ENCODE measurements at places on chromosomes 5 and 9. TPM values are rescaled to one million over a fixed set of nuclear protein-coding genes. Genes with fewer than 3 reads are reported as not detected.
A peak's percentile ranks its signal among the peaks of the same experiment; 100 is the strongest.

ARHGEF37 gene
- total RNA-seq = 0.06 TPM

ANP32B gene
- total RNA-seq = 257 TPM

MYOT gene
- total RNA-seq = not detected

GBGT1 gene
- total RNA-seq = 2.8 TPM

GPX8 gene
- total RNA-seq = not detected

PCYOX1L gene
- total RNA-seq = 11.9 TPM

PLAA gene
- 23.7 TPM for total RNA-seq

HSPA4 gene
- 190 TPM for total RNA-seq

LCP2 gene
- total RNA-seq = 202 TPM

FOXD4 gene
- 0.24 TPM for total RNA-seq

MEIKIN gene
- total RNA-seq = not detected

FLT4 gene
- 0.56 TPM for total RNA-seq

SIGMAR1 gene
- total RNA-seq = 75.3 TPM

DNA sequence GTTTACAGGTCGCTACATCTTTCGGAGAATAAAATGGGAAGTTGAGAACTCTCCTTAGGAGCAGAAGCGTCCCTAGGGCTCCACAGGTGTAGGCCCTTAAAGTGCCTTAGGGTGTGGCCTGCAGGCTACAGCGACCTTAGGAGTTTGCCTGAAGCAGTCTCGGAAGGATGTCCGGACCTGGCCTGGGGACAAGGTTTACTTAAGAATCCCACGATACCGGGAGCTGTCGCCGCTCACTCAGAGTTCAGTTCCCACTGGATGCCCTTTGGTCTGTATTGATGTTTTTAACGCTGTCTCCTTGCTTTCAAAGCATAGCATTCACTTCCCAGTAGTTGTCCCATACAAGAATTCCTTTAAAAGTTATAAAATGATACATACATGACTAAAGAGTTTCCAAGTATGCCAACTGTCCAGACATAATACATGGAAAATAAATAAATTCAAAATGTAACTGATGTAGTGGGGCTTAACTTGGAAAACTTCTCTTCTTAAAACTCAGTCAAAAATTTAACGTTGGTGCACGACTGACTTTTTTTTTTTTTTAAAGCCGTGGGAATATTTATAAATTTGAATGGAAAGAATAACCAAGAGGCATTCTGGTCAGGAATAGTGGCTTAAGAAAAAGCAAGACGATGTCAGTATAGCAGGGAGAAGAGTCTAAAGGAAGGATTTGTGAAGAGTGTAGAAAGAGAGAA lies 848 bp downstream of the RAD50 start:
- ATAC-seq = peak; percentile 61

- ATAC-seq = no peak
Measured at GRCh38 chr5:96629774-96630173, 32.4 kb upstream of the CAST start.

DNA sequence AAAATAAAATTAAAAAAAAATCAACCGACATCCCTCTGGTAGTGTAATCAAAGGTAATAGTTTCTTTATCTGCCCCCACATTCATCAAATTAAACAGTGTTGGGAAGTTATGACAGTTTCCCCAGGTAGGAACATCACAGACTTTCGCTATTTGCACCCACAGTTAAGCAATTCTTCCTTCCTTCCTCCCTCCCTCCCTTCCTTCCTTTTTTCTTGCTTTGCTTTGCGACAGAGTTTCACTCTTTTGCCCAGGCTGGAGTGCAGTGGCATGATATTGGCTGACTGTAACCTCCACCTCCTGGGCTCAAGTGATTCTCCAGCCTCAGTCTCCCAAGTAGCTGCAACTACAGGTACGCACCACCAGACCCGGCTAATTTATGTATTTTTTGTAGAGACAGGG lies 10.8 kb upstream of the BICD2 start:
- ATAC-seq = no peak

GRCh38 chr5:154949781-154950180 lies 8.9 kb downstream of the MRPL22 start:
- ATAC-seq = no peak

GRCh38 chr5:92907938-92908606 lies 672.9 kb downstream of the NR2F1-AS1 start:
- no peak for ATAC-seq

DNA sequence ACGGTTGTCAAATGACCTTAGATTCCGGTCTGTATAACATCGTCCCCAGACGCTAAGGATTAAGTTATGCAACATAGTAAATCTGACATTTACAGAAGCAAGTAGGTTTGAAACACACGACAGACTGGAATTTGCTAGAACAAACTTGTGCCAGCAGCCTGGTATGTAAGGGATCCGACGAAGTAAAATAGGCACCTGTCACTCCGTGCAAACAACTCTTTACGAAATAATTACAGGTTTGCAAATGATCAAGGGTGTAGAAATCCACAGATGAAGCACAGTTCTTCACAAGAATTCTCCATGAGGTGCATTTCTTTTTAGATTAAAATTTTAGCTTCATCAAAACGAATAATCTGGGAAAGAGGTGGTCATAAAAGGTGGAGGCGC lies 508 bp downstream of the MOCS2 start:
- peak; percentile 3 for ATAC-seq

DNA sequence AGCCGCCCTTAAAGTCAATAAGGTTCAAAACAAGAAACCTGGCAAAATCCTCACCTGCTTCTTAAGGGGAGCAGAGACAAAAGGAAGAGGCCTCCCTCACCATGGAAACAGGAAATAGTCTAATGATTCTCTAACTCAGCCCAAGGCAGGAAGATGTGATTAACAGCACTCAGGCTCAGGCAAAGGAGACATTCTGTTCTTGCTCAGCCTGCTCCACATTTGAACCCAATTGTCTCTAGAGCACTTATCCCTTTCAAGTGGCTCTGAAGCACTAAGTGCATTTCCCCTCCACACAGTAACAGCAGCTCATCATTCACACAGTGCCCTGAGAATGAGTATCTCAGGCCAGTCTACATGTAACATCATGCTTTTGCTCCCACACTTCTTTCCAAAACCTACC lies 72.3 kb downstream of the NIPSNAP3B start:
- ATAC-seq = peak; percentile 29

- no peak for ATAC-seq
Measured at GRCh38 chr5:119332208-119332607, 23.6 kb upstream of the TNFAIP8 start.

DNA sequence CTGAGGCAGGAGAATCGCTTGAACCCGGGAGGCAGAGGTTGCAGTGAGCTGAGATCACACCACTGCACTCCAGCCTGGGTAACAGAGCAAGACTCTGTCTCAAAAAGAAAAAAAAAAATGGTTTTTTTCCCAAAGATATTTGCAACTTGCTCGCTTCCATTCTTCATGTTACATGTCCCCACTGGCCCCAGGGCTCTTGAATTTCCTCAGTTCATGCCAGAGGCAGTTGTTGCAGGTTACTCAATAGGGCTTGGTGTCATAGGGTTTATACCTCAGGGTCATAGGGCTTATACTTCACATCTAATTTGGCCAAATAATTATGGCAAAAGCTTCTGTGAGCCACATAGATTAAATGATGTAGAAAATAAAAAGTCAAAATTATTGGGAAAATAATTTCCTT lies 44.1 kb upstream of the KCNV2 start:
- no peak for ATAC-seq

- no peak for ATAC-seq
Measured at GRCh38 chr9:20403346-20403745, 219.0 kb downstream of the MLLT3 start.

DNA sequence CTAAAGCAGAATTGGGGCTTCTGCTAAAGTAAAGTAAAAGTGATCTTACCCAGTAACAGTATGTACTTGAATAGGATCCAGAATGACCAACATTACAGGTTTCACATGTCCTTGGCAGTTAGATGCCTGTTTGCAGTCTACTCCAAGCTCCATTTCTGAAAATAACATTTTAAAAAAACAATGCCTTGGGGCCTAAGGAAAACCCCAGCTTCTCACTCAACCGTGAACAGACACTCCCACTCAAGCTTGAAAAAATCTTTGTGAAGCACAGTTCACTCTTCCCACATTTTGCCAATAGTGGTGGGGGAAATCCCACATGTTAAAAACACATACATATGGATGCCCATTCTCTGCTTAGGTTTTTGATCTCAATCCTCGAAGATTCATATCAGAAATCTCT lies 304.1 kb downstream of the ARRDC3 start:
- peak; percentile 78 for ATAC-seq

- ATAC-seq = no peak
Measured at GRCh38 chr9:99485459-99485858, 263.4 kb downstream of the SEC61B start.

DNA sequence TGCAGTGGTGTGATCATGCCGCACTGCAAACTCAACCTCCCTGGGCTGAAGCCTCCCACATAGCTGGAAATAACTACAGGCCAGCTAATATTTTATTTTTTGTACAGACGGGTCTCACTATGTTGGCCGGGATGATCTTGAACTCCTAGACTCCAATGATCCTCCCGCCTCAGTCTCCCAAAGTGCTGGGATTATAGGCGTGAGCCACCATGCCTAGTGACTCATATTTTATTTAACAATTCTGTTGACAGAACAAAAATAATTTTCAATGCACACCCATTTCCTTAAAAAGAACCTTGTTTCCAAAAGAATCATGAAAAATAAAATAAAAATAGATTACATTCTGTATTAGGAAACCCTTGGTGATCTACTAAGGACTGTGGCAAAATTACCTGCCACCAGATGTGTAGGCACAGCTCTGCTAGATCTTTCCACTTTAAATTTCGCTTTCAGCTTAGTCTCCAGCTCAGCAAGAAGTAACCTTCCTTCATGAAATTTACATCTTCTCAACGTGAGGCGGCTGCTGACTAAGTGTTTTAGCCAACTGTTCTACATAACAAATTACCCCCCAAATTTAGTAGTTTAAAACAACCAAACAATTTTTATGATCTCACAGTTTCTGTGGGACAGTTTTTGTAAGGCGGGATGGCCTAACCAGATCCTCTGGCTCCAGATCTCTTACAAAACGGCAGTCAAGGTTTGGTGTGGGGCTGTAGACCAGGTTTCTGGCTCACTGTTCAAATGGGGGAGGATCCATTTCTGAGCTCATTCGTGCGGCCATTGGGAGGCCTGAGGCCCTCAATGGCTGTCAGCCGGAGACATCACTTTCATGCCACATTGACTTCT lies 32.6 kb upstream of the GOLPH3 start:
- peak; percentile 21 for ATAC-seq

- no peak for ATAC-seq
Measured at GRCh38 chr9:92722386-92723298, 42.0 kb downstream of the BICD2 start.

- no peak for ATAC-seq
Measured at GRCh38 chr5:63050916-63051315, 472.3 kb downstream of the LRRC70 start.

DNA sequence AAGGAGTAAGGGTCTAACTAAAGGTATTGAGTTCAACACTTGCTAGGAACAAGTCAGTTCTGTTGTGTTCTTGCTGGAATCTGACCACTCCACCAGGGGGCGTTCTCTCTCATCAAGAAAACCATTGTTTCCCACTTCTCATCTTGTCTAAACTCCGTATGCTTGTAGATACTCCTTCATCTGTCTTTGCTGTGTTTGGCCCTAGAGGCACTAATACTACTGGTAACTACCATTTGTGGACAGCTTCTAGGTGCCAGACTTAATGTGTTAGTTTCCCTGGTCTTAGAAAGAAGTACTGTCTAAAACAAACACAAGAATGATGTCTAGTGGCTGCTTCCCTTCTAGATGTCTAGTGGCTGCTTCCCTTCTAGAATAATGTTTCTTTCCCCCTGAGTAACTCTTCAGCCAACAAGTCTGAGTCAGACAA lies 18.7 kb upstream of the PTPDC1 start:
- peak; percentile 64 for ATAC-seq

DNA sequence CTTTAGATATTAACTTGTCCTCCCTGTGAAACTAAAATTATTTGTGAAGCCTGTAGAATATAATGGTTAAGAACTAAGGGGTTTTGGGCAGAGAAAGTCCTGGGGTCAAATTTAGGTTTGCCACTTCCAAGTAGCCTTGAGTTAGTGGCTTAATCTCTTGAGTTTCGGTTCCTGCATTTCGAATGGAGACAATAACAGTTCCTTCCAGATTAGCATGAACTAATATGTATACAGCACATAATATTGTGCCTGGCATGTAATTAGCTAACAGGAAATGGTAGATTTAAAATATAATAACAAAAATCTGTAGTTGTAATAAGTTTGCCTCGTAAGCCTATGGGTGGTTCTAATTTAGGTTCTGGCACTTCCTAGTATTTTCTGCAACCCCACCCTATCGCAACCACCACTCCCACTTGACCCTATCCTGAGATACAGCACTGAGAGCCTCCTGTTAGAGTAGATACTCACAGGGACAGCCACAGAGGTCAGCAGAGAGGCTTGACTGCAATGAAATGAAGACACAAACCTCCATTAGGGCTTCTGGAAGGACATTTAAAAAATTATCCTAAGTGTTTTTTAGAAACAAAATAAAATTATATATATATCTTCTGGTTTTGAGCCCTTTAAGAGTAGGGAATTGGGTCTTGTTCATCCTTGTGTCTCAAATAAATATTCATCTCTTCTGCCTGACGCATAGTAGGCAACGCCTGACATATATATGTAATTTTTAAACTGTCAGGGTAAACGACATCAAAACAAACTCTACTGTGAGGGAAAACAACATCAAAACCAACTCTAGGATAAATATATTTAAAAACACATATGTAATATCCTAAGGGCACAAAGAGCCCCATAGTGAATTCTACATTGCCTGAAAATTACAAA lies 8.5 kb downstream of the SPINK9 start:
- ATAC-seq = no peak

DNA sequence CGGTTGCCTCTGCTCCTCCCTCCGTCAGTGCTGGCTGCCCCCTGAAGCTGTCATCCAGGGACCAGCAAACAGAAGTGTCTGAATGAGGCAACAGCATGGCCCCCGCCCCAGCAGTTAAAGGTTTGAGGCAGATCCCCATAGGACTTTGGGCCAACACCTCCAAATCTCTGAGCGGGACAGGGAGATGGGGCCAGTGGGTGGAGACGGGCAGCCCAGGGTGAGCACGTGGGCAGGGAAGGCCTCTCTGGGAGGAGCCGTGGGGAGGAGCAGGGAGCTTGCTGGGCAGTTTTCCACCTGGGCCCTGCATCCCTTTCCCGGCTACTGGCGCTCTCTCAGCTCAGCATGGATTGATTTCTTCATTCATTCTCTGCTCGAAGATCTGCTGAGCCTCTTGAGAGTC lies 39.1 kb upstream of the NOTCH1 start:
- no peak for ATAC-seq

DNA sequence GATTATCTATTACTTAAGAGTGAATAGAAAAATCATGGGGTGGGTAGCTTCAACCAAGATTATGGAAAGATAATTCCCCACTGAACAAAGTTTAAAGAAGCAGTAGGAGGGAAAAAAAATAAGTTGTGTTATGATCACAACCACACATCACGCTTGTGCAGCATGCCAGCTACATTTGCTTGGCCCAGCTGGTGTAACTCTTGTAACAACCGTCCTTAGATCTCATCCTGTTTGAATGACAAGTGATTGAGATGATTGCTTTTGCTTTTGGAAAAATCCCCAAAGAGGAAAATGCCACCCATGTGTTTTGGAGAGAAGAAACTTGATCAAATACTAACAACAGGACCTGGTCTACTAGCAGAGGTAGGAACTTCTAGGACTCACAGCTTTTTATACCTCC lies 107.6 kb upstream of the KIF2A start:
- ATAC-seq = no peak

Measured in activated T-helper 17 cell treated with anti-CD3 and anti-CD28 coated beads, Interleukin-2, amount 50 U/mL, for 72 hours (primary cell).